ENCODE measurements at places on chromosomes 11 and 22.
A peak's percentile ranks its signal among the peaks of the same experiment; 100 is the strongest.

- DNase-seq, result no peak
Measured at GRCh38 chr22:19853879-19854777, 546 bp downstream of the GNB1L start.

GRCh38 chr11:119531623-119532022 is 108.7 kb upstream of the THY1 start:
- no peak for DNase-seq

DNA sequence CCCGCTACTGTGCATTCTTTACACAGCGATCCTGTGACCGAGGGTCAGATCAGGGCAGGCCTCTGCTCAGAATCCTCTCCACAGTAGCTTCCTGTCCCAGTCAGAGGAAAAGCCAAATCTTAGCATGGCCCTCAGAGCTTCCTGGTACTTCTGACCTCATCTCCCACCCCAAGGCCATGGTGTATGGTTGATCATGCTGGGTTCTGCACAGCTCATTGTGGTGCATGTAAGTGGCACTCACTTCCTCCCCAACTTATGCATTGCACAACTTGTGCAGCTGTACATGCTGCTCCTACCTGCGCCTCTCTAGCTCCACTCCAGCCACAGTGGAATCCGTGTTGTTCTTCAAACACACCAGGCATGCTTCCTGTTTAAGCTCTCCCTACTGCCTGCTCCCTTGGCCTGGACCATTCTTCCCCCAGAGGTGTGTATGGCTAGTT is 20.3 kb downstream of the BMAL1 start:
- DNase-seq, result no peak

- no peak for DNase-seq
Measured at GRCh38 chr22:38162881-38163843, 18.5 kb downstream of the PLA2G6 start.

DNA sequence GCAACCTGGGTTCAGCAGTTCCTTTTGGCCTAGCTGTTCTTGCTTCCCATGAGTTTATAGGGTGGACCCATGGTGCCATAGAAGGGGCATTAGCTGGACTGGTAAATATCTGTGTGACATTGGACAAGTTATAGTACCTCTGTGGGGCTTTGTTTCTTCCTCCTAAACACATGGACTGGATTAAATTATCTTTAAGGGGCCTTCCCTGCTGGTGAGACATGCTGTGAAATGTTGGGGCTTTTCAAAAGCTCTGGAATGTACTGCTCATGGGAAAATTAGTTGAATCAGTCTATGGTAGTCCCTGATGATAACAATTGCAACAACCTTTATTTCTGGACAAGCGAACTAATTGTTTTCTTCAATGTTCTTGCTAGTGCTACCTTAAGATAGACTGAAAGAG is 276.2 kb downstream of the BLID start:
- DNase-seq, result no peak

GRCh38 chr11:87903345-87903744 is 271.9 kb downstream of the RAB38 start:
- no peak for DNase-seq

GRCh38 chr11:16191212-16191867 is 165.0 kb downstream of the SOX6 start:
- no peak for DNase-seq

DNA sequence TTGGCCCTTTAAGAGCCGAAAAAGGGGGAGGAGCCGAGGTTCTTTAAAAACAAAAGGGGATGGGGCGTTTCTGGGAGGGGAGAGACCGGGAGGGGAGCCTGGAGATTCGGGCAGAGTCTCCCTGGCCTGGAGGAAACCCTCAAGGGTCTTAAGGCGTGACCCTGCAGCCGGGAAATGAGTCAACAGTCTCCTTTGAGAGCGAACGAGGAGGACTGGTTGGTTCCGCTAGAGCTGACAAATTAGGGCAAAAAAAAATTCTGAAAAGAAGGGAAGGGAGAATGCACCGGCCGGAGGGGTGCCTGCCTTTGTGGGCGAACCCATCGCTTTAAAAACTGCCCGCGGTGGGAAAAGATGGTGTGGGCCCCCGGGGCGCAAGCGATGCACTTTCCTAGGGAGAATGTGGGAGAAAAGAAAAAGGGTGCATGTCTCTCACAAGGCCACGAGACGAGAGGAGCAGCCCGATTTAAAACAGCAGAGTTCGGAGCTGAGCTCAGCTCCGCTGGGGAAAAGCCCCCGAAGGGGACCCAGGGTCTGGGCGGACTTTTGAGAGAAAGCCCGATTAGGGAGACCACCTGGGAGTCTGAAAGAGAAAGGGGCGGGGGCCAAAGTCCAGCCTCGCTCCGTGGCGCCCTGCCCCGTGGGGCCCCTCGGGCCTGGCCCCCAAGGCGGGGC is 874 bp downstream of the ZFTA start:
- no peak for DNase-seq

GRCh38 chr11:60970369-60970774 is 1.1 kb upstream of the CD6 start:
- peak; percentile 72 for DNase-seq
